ENCODE measurements at places on chromosomes 2 and 18. TPM values are rescaled to one million over a fixed set of nuclear protein-coding genes. Genes with fewer than 3 reads are reported as not detected.
A peak's percentile ranks its signal among the peaks of the same experiment; 100 is the strongest.

- DNase-seq = no peak
Measured at GRCh38 chr2:189662669-189663226, 1.5 kb downstream of the ASNSD1 start.

- no peak for DNase-seq
Measured at GRCh38 chr2:89767572-89768435, 1076.3 kb downstream of the RPIA start.

DNA sequence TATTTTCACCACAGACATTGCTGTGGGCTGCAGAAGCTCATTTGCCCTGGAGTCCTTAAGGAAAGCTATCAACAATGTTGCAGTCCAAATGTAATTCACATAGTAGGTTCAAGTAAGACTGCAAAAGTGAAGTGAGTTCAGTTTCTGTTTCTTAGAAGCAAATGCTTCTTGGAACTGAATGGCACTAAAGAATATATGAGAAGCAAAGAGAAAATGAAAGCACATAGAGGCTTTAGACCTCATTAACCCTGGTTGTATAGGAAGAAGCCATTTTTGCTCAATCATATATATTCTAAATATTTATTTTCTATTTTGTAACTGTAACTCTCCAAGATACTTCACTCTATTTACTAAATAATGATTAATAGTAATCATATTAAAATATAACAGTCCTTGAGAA, 292.0 kb downstream of the ZNF804A start:
- DNase-seq = no peak

DNA sequence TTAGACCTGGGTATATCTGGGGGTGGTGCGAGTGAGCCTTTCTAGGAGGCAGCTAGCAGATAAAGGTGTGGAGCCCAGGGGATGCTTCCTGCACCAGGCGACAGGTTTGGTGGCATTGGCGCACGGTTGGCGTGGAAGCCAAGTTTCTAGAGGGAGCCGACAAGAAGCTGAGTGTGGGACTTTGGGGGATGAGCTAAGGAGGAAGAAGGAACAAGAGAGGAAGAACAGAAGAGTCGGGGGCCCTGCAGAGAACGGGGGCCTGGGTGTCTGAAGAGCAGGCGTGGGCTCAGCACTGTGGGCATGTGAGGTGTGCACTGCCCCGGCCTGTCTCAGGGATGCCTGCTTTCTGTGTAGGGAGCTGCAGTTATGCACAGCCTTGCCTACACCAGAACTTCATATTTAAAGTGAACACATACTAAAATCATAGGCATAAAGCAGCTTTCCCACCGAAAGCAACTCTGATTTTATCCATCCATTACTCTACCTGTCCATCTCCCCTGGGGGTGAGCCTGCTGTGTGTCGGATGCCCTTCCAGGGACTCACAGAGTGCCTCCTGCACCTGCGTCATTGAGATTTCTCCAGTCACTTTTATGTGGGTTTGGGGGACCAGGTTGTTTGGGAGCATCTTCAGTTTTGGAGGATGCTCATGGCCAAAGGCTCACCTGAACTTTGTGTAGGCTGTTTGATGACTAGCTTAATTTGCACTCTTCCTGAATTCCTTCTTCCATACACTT, 149.7 kb downstream of the LDLRAD4 start:
- DNase-seq = no peak

DNA sequence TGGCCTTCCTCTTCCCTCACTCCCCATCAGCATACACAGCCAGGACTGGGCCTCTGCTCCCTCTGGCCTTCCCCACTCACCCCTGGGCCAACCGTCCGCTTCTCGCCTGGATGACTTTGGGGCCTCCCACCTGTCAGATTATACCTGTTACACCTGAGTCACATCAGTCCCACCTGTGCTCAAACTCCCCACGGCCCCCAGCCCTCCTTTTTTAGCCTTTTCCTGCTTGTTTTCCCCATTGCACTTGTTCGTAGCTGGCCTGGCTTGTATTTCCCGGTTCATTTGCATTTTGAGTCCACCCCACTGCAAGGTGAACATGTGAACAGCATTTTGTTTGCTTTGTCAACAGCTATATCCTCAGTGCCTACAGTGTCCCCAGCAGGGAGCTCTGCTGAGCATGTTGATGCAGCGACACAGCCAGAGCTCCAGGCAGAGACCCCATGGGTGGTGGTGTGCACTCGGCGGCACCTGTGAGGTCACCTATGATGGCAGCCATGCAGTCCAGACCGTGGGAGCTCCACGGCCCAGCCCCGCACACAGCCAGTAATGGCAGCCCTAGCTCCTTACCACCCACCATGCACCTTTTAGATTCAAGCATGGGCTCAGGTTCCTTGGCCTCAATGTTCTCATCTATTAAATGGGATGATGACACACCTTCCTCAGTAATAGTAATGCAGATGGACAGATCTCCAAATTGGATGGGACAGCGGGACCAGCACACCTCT, 276.4 kb upstream of the HS6ST1 start:
- DNase-seq = no peak

DNA sequence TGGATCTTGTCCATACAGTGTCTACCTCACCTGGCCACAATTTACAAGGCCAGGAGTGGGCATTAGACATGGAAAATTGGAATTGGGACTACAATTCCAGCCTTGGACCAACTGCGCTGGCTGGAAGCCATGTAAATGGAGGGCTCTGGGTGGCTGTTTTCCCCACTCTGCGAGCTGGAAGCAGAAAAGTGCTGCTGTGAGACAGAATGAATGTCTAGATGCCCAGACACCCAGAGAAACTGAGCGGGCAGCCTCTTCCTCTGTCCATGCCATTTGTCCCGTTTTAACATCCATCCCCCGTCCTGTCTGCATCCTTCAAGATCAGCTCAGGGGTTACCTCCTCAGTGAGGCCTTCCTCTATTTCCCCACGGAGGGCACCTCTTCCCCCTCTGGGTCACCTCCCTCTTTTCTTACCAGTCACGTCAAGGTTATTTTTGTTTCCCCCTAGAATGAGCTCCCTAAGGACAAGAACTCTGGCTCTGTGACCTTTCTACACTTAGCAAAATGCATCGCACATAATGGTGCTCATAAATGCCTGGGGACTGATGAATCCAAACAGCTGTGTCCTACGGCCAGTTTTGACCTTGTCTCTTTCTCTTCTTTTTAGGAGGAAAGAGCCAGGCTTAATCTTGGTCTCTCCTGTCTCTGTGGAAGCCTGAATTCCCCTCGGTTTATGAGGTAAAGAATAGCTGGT, 41.2 kb downstream of the MCFD2 start:
- no peak for DNase-seq

- DNase-seq = no peak
Measured at GRCh38 chr18:77146249-77147080, 13.9 kb upstream of the MBP start.

The CHAC2 gene
- total RNA-seq = 10.3 TPM

The DOK6 gene
- not detected for total RNA-seq

The ARHGAP28 gene
- not detected for total RNA-seq

DNA sequence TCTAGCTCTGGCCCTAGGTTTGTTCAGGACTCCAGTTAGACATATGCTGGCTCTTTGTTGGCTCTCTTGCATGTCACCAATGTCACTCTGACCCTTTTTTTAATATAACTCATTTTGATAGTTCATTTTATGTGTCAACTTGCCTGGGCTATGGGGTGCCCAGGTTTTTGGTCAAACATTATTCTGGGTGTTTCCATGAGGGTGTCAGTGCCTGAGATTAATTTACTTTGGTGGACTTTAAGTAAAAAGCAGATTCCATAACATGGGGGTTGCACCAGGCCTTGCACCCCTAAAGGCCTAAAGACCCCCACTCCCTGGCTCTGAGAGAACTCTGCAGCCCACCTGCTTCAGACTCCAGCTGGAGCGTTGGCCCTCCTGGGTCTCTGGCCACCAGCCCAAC, 48.1 kb upstream of the SNTG2 start:
- no peak for DNase-seq

DNA sequence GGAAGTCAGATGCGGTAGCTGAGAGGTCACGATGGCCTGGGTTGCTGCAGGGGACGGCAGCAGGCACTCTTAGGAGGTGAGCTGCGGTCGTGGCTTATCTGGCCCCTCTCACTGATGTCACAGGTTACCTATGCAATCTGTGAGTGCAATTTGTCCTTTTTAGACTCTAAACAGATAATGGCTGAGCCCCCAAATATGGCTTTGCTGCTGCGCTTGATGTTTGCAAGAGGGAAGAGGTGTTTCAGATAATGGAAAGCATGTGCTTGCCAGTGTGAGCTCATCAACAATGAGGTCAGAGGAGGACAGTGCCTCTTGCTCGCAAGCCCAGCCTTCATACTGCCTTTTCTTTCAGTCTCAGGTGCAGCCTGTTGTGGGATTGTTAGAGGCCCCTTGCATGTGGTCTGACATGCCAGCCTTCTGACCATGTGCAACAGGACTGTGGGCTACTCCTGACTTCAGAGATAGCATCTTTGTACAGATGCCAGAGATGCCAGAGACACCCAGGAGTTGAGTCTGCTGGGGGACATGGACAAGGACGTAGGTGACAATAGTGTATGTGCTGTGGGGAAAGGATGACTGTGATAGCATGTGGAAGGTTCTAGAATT, 151.3 kb downstream of the TANC1 start:
- DNase-seq = no peak

GRCh38 chr2:174682007-174682577, 82.2 kb downstream of the CHRNA1 start:
- DNase-seq = no peak

DNA sequence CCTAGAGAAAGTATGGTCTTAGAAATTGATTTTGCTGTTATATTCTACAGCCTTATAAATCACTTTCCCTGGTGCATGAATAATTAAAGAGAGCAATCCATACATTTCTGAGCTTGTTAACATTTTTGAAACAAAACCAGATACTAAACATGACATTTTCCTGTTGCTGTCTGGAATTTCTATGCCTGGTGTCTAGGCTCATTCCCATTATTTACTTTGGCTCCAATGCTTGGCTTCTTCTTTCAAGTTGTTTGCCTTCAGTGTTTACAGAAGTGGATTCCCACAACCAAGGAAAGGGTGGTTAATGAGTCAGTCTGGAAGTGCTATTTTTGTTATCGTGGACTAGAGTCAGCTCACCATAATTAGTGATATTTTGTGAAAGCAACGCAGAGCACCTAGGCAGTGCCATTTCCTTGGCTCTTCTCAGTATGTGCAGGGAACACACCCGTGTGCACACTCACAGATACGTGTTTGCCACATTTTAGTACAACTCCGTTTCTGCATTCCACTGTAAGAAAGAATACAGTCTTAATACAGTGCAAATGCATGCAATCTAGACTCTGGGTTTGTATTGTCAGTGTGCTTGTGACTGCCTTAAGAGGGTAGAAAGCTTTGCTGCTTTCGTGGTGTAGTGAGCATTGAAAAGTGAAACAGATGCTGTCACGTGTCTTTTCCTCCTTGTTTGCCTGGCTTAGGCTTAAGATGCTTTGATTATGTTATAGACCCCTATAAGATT, 185.0 kb upstream of the RASGRP3 start:
- DNase-seq = peak; percentile 53

The KCNG2 gene
- not detected for total RNA-seq

GRCh38 chr18:43668866-43669265, 391.6 kb upstream of the SYT4 start:
- DNase-seq = no peak

The REG3A gene
- total RNA-seq = not detected

DNA sequence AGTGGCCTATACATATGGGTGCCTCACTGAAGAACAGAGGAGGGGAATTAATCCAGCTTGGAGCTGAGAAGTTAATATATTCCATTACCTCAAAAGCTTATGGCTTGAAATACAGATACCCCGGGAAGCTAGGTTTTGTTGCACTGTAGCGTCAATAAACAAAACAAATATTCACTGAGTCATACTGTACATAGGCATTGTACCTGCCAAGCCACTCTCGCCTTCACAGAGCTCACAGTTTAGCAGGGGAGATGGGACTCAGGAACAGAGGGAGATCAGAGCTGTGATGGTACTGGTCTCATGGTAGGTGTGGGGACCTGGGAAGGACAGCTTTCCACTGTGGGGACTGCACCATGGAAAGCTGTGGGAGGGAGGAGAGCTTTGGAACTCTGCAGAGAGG, 111.2 kb upstream of the ST6GAL2 start:
- DNase-seq = no peak

The RPIA gene
- total RNA-seq = 12.5 TPM

The KHK gene
- 4.2 TPM for total RNA-seq

GRCh38 chr18:55790296-55790695, 202.3 kb upstream of the TCF4 start:
- DNase-seq = no peak

DNA sequence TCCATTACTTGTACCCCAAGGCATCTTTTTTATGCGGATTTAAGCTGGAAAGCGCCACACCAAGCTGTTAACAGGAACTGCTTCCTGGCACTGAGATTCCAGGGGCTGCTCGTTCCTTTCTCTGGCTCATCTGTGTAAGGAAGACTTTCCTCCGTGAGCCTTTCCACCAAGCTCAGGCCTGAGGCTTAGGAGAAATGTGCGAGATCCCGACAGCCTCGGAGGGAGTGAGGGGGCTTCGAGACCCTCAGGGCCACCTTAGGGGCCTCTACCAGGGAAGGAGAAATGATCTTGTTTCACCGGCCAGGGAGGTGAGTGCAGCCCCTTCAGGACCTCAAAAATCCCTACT, 17.1 kb downstream of the B3GNT7 start:
- DNase-seq = no peak

DNA sequence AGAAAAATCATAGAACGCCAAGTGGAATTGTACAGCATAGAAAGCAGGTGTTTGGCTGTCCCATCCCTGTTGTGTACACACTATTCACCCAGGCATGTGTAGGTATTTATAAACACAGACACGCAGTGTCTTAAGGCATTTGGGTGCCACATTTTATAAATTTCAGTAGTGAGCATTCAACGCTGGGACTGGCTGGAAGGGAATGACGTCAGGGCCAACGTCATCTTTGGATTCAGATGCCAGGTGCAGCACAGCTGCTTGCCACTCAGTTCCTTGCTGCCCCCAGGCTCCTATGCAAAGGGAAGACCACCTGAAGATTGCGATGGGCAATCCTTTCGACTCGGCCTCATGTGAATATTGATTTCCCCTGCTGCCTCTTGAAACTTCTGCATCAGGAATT, 461.7 kb upstream of the SOX11 start:
- DNase-seq = no peak

The CHRND gene
- total RNA-seq = not detected

- DNase-seq = no peak
Measured at GRCh38 chr2:202717598-202718310, 83.0 kb downstream of the FAM117B start.
